ENCODE measurements at places on chromosomes 7 and 10.

- no peak for DNase-seq
Observed at GRCh38 chr10:119715628-119716505, 10.0 kb upstream of the INPP5F start.

- no peak for DNase-seq
Observed at GRCh38 chr7:74284781-74285259, 4.4 kb upstream of the CLIP2 start.

GRCh38 chr7:128357217-128357613, 4.3 kb downstream of the PRRT4 start:
- DNase-seq, result no peak

- no peak for DNase-seq
Observed at GRCh38 chr7:14305233-14305866, 315.9 kb upstream of the ETV1 start.

DNA sequence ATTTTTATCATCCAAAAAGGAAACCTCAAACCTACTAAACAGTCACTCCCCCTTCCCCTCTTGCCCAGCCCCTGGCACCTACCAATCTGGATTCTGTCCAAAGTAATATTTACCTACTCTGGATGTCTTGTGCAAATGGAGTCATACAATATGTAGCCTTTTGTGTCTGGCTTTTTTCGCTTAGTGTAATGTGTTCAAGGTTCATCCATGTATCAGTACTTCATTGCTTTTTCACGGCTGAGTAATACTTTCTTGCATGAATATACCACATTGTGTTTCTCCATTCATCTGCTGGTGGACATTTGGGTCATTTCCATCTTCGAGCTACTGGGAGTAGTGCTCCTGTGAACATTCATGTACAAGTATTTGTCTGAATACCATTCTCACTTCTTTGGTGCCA, 113.6 kb downstream of the EEPD1 start:
- no peak for DNase-seq

All from stimulated activated CD4-positive, alpha-beta T cell treated with anti-CD3 and anti-CD28 coated beads, Interleukin-1b, Interleukin-23, amount 100 ng/mL, for 48 hours (primary cell).